ENCODE measurements at places on chromosomes 13 and 19.

- DNase-seq: no peak
Observed at GRCh38 chr19:23321953-23322549, 71.9 kb upstream of the ZNF724 start.

DNA sequence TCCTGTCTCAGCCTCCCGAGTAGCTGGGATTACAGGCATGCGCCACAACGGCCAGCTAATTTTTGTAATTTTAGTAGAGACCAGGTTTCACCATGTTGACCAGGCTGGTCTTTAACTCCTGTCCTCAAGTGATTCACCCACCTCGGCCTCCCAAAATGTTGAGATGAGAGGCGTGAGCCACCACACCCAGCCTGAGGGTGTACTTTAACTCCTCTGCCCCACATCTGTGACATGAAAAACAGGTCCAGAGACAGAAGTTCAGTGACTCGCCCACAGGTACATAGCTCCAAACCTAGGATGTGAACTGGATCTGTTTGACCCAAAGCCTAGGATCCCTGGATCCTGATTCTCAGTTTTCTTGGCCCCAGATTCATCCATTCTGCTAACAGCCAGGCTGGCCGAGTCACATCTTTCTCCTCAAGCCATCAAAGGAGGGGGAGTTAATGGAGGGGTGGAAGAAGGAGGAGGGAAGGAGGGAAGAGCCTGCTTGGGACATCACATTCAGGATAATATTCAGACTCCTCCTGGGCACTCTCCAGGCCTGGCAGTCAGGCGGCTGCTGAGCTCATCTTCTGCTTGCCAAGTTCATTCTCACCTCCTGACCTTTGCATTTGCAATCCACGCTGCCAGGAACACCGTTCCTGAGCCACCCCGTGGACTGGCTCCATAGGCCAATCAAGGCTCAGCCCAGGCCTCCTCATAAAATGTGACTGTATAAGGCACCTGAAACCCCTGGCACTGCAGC is 3.1 kb downstream of the SPC24 start:
- peak; percentile 22 for DNase-seq

GRCh38 chr19:42232435-42232834 is 10.0 kb downstream of the GSK3A start:
- DNase-seq: no peak

GRCh38 chr19:53047379-53047778 is 2.8 kb downstream of the ERVV-2 start:
- no peak for DNase-seq

- DNase-seq: no peak
Observed at GRCh38 chr19:35601971-35602370, 10.6 kb upstream of the HAUS5 start.

DNA sequence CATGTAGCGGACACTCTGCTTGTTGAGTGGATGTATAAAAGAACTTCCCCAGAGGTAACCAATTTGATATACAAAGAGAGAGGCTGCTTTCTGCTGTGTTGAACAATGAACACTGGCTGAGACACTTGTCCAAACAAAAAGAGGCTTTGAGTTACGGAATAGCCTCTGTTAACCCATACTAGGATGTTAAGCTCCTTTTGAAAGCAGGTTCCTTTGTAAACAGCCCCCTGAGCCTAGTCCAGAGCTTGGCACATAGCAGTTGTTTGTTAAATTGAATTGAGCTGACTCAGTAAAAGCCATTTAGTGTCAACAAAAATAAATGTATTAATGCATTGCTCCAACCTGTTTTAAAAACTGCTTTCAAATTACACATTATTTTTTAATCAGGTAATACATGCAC is 200.1 kb downstream of the MZT1 start:
- no peak for DNase-seq

DNA sequence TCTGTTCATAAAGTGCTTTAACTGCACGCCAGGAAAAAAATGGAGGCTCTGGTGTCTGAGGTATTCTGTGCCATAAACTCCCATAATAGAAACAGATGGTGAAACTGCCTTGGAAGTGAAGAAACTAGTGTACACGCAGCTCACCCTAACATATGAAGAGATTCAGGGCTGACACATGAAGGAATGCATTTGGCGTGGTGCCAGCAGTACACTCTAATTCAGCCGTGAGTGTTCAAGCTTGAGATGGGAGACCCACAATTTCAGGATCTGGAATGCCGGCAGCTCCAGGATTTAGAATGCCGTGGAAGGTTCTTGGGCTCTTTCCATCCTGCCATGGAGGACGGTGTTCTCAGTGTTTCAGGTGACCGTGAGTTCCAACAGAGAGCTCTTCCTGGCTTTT is 478.4 kb downstream of the TSHZ3 start:
- DNase-seq: no peak

DNA sequence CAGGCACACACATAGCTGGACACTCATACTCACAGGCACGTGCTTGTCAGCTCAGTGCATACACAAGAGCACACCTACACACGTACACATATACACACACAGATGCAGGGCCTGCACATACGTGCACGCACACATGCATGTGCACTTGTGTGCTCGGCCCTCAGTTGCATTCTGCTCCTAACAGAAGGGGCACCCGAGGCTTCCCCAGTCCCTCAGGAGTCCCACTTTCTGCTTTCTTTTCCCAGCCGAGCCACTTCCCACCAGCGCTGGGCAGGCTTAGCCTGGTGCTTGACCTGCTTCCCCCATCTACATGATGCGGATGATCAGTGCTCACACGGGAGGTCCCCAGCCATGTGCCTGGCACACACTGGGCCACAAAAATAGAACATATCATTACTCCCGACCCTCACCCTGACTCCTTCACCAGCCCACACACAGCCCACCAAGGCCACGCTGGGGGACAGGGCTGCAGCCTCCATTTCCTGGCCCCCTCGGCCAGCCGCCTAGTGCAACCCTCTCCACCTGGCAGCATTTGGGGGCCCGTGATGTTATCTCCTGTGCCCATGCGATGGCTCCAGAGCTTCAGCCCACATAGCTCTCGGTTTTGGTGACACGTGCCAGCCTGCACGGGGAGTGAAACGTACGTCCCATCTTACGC is 125.2 kb upstream of the SPACA7 start:
- DNase-seq: no peak

DNA sequence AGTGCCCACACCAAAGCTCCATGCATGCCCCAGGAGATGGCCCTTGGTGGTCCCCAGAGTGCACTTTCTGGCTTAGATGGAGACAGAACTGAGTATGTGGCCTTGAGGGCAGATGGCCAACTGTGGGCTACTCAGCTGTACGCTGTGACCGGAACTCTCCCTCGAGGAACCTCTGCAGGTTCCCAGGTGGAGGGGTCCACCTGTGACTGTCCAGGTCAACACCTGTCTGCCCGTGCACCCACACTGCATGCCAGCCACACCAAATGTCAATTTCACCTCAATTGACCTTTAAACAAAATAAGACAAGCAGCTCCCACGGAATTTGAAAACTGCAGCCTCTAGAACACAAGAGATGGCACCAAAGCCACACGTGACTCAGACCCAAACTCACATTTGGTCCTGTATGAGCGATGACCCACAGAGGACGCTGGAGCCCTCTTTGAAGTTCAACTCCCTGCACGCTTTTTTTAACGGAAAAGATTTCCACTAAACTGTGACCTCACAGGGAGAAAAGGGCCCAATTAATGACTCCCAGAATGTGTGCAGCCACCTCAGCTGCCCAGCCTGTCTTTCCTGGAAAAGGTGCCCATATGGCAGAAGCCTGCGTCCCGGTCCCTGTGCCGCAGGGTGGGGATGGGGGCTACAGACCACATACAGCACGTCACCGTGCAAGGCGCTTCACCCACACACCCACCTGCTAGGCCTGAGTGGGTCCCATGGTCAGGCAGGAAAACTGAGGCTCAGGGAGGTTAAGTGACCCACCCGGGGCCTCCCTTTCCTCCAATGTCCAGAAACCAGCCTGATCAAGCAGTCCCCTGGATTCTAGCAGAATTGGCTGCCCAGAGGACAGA is 47.7 kb downstream of the KLF2 start:
- no peak for DNase-seq

DNA sequence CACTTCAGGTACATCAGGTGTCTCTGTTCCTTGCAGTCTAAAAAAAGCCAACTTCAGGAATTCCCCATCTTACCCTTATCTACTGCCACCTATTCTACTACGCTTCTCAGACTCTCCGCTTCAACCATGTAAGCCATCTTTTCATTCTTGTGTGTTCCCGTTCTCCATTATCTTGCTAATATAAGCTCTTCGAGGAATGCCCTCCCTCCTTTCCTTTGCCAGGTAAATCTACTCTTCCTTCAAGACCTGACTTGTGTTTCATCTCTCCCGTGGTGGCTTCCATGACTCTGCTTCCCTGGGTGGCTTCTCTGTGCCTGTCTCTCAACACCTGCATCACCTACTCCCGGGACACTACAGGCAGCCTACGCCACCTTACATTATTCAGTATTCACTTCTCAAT is 42.3 kb upstream of the MEDAG start:
- no peak for DNase-seq

DNA sequence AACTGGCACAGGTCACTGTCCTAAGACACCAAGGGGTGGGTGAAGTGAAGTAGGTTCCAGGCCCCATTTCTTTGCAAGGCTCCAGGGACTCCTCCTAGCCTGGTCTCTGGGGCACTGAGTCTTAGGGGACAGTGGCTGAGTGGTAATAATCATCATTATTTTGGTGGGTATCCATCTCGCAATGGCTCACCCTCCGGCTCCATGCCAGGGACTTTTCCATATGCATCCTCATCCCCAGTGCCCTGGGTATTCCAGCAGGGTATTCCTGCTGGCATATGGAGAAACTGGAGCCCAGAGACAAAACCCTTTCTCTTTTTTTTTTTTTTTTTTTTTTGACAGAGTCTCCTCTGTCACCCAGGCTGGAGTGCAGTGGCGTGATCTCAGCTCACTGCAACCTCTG is 2.5 kb downstream of the PDE4A start:
- DNase-seq: no peak

- no peak for DNase-seq
Observed at GRCh38 chr13:35855531-35856019, 275.6 kb downstream of the DCLK1 start.

GRCh38 chr19:46967578-46968032 is 52.0 kb upstream of the NPAS1 start:
- DNase-seq: no peak

- DNase-seq: no peak
Observed at GRCh38 chr13:51262501-51263211, 40.5 kb downstream of the FAM124A start.

GRCh38 chr19:17909003-17909732 is 23.6 kb upstream of the CCDC124 start:
- DNase-seq: no peak

DNA sequence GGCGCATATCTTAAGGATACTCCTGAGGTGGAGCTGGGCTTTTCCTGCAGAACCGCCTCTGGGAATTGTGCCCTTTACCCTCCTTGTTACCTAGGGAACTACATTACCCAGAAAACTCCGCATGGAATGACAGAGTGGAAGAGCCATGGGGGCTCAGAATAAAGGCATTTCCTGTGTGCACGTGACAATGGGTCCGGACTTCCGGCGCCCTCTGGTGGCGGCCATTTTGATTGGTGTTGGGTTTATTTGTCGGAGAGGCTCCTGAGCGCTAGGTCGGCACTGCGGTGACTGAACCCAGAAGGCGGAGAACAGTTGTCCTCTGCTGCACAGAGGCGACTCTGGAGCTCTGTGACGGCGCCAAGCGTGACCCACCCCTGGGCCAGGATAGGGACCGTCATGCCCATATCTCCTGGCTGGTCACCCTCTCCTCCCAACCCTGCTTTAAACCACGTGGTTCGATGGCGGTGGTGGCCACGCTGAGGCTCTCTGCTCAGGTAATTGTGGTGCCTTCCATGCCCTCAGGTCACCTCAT is at the start of gene ZNF587B:
Gene ZNF587B, plus strand, starts transcription at position 229 of the 532 bp plus-strand sequence. Its CDS starts 230 bp downstream, at position 459.
- DNase-seq: peak; percentile 73

Data from midbrain (tissue), 1 donor.